ENCODE measurements at places on chromosomes 3 and 15.

DNA sequence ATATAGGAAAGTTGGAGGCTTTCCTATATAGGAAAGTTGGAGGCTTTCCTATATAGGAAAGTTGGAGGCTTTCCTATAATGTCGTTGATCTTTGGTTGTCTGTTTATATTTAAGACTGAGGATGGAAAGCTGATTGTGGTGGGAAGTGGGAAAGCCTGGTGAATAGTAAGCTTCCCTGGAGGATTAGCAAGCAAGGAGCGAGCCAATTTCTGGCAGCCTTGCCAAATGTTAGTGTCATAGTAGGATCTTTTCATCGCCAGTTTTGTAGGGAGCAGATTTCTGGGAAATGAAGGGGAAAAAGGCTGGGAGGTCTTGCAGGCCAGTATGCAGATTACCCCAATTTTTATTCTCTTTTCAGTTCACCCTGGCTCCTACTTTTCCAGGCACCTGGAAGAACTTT lies 39.9 kb upstream of the CCNL1 start:
- DNase-seq: no peak

DNA sequence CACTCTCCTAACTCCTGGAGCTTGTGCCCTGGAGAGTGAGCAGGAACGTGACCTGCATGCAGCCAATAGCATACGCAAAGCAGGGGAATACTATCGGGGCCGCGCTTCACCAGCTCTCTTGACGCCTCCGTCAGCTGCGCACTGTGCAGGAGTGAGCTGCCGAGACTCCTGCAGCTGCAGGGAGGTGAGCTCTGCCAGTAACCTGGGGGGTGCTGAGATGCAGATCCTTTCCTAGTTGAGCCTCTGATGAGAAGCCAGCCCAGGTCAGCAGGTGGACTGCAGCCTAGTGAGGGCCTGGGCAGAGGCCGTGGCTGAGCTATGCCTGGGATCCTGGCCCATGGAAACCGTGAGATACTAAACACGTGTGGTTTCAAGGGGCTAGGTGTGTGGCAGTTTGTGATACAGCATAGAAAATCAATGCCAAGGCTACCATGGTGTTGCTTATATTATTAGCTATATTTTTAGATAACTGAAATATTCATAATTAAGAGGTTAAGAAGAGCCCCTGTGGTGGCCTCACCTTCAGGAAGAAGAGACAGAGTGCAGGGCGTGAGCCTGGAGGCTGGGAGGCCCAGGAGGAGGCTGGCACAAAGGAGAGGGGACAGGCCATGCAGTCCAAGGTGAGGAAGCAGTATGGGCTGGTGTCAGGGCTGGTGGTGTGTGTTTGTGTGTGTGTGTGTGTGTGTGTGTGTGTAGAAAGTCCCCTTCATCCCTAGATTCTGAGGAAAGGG lies 5.9 kb upstream of the DNAJB8 start:
- DNase-seq: no peak

DNA sequence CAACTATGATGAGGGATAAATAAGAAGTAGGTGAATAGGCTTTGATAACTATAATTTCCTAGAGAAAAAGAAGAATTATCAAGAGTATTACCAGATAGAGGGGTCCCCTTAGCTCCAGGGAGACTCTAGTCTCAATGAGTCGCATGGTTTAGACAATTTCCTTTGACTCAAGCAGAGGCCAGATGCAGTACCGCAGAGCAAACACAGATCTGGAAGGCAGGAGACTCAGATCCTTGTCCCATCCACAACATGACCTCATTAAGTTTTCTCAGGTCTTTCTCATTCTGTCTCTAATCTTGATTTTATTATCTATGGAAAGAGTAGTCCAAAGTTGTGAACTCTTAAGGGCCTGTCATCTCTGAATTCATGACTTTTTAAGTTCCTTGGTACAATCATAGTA lies 987.9 kb downstream of the NTRK3 start:
- DNase-seq: no peak

DNA sequence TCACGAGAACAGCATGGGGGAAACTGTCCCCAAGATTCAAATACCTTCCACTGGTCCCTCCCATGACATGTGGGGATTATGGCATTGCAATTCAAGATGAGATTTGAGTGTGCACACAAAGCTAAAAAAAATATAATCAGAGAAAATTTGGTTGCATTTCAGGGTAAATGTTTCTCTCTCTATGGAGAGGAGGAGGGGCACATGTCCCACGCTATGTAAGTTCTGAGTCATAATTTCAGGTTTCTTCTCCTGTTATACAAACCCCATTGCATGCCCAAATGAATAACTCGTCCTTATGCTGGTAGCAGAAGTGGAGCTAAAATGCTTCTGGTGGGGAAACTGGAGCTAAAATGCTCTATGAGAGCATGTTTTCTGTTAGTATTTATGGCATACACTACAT lies 209.7 kb upstream of the DCBLD2 start:
- DNase-seq: no peak

DNA sequence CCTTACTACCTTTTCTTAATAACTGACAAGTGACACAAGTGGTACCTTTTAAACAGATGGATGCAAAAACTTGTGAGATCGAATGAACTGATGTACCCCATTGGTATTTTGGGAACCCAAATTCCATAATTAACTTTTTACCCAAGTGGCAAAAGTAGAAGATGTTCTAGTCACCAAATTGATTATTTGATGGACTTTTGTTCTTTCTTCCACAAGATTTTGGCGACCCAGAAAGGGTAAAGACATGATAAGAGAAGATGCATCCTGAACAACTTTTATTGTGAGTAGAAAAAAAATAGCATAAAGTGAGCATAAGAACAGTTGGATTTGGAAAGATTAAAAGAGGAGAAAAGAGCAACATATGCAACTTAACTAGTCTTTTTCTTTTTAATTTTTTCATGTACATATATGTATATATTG lies 159.5 kb downstream of the TIGIT start:
- no peak for DNase-seq

DNA sequence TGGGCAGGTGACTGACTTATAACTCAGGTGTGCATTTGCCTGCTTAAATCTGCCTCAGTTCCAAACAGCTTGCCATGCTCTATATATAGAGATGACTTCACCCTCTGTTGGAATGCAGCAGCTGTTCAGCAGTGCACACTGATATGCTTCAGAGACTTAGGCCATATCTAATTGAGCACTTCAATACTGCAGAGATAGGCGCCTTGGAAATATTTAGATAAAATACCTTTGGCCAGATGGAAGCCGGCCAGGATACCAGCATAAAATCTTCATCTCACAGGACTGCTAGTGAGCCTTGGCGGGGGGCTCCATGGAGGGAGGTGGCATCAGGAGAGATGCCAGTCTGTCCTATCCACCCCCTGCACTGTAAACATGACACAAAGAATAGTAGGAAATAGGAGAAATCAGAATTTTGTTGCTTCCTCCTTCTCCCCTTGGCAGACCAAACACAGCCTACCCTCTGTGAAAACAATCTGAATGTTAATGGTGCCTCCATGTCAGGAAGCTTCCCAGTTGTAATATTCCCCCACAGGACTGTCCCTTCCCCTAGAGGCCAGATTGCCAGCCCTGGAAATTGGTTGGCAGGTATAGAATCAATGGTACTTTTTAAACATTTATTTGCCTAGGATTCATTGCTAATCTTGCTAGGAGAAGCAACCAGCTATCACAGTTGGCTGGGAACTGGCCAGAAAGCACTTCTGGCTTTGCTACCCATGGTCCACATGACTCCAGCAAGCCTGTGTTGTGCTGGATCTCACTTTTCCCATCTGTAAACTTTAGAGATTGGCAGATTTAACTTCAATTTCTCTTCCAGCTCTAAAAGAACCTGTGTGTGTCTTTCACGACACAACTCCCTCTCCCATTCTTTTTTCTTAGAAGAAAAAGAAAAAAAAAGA lies 215.5 kb upstream of the KCNMB2 start:
- DNase-seq: no peak

GRCh38 chr15:48803877-48804276 lies 7.0 kb downstream of the CEP152 start:
- DNase-seq: no peak

DNA sequence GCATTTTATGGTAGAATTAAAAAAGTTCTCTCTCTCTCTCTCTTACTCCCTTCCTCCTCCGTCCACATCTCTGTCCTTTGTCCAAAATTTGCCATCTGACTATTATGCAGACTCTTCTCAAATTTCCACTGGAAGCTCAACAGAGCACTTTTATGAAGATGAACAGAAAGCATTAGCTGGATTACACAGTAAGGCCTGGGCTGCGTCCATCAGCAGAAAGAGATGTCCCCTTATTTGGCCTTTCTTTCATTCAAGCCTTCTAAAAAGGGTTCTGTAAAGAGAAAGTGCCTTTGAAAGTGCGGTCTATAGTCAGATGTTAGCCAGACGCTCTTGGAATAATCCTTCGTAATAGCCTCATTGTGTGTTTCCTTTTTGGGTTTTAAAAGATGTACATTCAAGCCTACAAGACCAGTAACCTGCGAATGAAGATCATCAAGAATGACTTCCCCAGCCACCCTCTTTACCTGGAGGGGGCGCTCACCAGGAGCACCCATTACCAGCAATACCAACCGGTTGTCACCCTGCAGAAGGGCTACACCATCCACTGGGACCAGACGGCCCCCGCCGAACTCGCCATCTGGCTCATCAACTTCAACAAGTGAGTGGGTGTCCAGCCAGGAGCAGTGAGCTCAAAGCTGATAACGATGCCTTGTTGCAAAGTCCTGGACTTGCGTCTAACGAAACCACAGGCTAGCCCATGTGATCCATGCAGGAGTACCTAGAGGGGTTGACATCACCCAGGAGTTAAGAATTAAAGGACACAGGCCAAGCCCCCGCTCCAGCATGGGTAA lies 53.1 kb downstream of the MESD start:
- DNase-seq: no peak

Data from HS-5 (cell line).